ENCODE measurements at places on chromosomes 3 and 15. TPM values are rescaled to one million over a fixed set of nuclear protein-coding genes. Genes with fewer than 3 reads are reported as not detected.

GRCh38 chr3:135809021-135809634, 156.4 kb upstream of the PPP2R3A start:
- H3K27me3 ChIP-seq, result peaks cover 14% of the 10 kb centered on the region
- no peak overlapping the region for H3K27ac ChIP-seq
- no peak for DNase-seq
- no peaks in the 10 kb centered on the region for H3K36me3 ChIP-seq
- no peaks in the 10 kb centered on the region for H3K4me1 ChIP-seq
- H3K4me3 ChIP-seq, result no peak overlapping the region

The CHRM5 gene
- not detected for total RNA-seq

DNA sequence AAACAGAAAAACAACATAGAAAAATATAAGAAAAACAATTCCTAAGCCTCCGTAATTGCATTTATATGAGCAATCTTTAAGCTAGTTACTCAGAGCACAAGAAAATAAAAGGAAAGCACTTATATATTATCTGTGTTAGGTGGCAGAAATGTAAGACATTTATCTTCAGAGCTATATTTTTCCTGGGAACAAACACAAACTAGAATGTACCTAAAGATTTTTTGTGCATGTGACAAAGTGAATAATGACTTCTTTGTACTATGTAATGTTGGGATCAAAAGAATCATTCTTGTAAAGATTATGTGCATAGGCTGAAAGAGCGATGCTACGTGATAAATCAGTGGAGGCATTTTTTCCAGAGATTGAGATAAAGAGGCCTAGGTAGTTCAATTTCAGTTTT, 111.3 kb upstream of the GMNC start:
- no peaks in the 10 kb centered on the region for H3K4me1 ChIP-seq
- DNase-seq, result no peak
- H3K36me3 ChIP-seq, result no peaks in the 10 kb centered on the region

- H3K27ac ChIP-seq, result no peak overlapping the region
- H3K4me1 ChIP-seq, result no peaks in the 10 kb centered on the region
- no peaks in the 10 kb centered on the region for H3K36me3 ChIP-seq
- no peak overlapping the region for H3K4me3 ChIP-seq
Measured at GRCh38 chr3:39528844-39529243, 61.4 kb downstream of the MOBP start.
